B cell (primary cell): ENCODE measurements at places on chromosomes 12 and 14. TPM values are rescaled to one million over a fixed set of nuclear protein-coding genes. Genes with fewer than 3 reads are reported as not detected.

Gene RAD9B
- 0.59 and 0.75 TPM in 2 replicates for polyA plus RNA-seq

Gene CACNA2D4
- 3.9 and 6.0 TPM in 2 replicates for polyA plus RNA-seq

Gene LRP6
- 0.32 and 0.34 TPM in 2 replicates for polyA plus RNA-seq

Gene KCNA5
- polyA plus RNA-seq = 0.72 and 0.91 TPM in 2 replicates
